Right lobe of liver (tissue), 6 donors: ENCODE measurements at places on chromosomes 6 and 20. TPM values are rescaled to one million over a fixed set of nuclear protein-coding genes. Genes with fewer than 3 reads are reported as not detected.
A peak's percentile ranks its signal among the peaks of the same experiment; 100 is the strongest.

DNA sequence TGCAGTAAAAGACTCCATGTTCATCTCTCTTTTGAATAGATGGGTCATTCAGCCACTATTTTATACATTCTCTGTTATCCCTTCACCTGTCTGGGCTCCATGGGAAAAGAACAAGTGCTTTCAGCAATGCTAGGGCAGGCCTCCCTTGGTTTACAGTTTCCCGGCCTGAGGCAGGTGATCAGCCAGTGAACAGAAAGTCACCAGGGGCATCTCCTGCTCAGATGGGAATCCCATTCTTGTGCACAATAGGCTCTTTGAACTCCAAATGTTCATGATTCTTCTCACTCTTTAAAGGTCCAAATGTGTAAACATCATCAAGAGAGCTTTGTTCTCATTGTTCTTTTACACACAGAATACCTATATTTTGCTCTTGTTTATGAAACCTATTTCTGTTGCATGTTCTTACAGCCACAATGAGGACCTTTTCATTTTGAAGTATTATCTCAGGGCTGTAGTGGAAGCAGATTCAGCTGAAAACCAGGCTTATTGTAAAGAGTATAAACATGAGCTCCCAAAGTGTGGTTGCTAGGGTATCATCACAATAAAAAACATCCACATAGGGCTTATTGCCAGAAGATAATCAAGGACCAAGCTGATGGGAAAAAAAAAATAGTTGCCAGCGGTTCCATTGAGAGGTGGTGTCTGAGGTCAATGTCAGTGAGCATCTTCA, 267.1 kb upstream of the SGK1 start:
- no peak overlapping the region for H3K4me3 ChIP-seq
- no peaks in the 10 kb centered on the region for H3K27me3 ChIP-seq
- H3K27ac ChIP-seq = no peak overlapping the region
- no peaks in the 10 kb centered on the region for H3K4me1 ChIP-seq
- no peak for DNase-seq

DNA sequence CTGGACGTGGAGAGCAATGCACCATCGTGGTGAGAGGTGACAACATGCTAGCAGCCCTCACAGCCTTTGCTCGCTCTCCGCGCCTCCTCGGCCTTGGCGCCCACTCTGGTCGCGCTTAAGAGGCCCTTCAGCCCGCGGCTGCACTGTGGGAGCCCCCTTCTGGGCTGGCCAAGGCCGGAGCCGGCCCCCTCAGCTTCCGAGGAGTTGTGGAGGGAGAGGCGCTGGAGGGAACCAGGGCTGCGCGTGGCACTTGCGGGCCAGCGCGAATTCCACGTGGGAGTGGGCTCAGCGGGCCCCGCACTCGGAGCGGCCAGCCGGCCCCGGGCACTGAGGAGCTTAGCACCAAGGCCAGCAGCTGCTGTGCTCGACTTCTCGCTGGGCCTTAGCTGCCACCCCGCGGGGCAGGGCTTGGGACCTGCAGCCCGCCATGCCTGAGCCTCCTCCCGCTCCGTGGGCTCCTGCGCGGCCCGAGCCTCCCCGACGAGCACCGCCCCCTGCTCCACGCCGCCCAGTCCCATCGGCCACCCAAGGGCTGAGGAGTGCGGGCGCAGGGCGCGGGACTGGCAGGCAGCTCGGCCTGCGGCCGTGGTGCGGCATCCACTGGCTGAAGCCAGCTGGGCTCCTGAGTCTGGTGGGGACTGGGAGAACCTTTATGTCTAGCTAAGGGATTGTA, 3.8 kb downstream of the GPX6 start:
- no peak for DNase-seq
- no peak overlapping the region for H3K27ac ChIP-seq
- H3K27me3 ChIP-seq = no peaks in the 10 kb centered on the region
- no peaks in the 10 kb centered on the region for H3K36me3 ChIP-seq
- no peaks in the 10 kb centered on the region for H3K4me1 ChIP-seq

DNA sequence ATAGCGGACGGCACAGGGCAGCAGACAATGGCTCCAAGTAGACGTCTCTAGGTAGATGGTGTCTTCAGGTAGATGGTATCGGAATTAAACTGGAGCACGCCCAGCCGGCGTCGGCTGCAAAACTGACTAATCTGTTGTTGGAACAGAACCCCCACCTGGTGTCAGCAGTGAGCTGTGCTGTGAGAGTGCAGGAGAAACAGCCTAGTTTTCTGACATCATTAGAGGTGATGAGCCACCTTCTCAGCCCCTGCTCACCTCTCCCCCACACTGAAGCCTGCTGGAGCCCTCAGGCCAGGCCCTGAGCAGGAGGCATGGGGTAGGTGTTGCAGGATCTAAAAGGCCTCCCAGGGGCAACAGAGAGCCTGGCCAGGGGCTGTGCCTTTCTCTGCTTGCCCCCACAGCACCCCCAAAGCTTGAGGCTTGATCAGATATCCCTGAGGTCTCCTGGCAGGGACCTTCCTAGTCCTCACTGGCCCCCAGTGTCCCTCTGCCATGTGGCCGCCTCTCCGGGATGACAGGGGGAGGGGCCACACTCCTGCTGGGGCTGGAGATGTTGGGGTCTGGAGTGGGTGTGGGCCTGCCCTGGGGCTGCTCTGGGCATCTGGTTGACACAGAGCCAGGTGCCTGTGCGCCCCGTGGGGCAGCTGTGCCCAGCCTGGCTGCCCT, 6.9 kb upstream of the HELZ2 start:
- no peaks in the 10 kb centered on the region for H3K27me3 ChIP-seq
- no peaks in the 10 kb centered on the region for H3K4me1 ChIP-seq
- no peak overlapping the region for H3K4me3 ChIP-seq
- H3K27ac ChIP-seq = no peak overlapping the region

GRCh38 chr20:15740046-15740775, 833.0 kb downstream of the KIF16B start:
- no peak overlapping the region for H3K4me3 ChIP-seq
- H3K36me3 ChIP-seq = no peaks in the 10 kb centered on the region
- DNase-seq = no peak
- no peaks in the 10 kb centered on the region for H3K4me1 ChIP-seq
- H3K27me3 ChIP-seq = no peaks in the 10 kb centered on the region

DNA sequence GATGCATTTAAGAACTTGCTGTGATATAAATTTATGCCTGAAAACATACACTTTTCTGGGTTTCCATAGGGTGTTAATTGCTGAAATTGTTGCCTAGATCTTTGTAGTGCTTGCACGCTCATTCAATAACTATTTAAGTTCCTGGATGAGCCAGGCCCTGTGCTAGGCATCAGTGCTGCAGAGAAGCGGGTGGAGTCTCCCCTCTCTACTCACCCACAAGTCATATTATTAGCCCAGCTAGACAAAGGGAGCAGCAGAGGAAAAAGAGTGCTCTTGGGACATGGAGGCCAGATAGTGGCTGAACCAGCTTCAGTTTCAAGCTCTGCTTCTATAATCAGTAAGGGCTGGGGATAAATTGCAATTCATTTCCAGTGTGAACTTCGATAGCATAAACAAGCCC, 329.1 kb downstream of the TFAP2B start:
- no peaks in the 10 kb centered on the region for H3K27me3 ChIP-seq
- H3K4me1 ChIP-seq = no peaks in the 10 kb centered on the region

DNA sequence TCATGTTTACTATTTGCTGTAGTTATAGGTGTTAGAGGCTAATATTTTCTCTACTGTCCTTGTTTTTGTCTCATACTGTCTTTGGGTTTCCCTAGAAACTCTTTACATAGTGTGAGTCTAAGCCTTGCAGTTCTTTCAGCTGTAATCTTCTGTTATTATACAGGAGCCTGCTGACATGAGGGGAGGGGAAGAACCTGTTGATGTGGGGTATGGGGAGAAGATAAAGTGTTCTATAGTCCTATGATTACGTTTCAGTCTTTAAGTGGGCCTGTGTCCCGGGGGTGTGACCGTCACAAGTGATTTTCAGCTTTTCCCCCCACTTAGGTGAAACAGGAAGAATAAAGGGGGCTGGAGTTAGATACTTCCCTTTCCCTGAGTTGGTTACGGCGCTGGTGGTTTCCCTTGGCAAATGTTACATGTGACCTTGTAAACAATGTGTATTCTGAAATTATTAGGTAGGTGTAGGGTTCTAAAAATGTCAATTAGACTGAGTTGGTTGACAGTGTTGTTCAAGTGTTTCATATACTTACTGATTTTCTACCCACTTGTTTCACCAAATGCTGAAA, 41.3 kb downstream of the REV3L start:
- H3K27ac ChIP-seq = no peak overlapping the region
- DNase-seq = no peak
- no peaks in the 10 kb centered on the region for H3K4me1 ChIP-seq
- no peaks in the 10 kb centered on the region for H3K27me3 ChIP-seq

- H3K36me3 ChIP-seq = no peaks in the 10 kb centered on the region
- no peak overlapping the region for H3K27ac ChIP-seq
- no peak for DNase-seq
- no peaks in the 10 kb centered on the region for H3K4me1 ChIP-seq
- no peaks in the 10 kb centered on the region for H3K27me3 ChIP-seq
Measured at GRCh38 chr20:5969940-5970339, 19.5 kb downstream of the MCM8 start.

DNA sequence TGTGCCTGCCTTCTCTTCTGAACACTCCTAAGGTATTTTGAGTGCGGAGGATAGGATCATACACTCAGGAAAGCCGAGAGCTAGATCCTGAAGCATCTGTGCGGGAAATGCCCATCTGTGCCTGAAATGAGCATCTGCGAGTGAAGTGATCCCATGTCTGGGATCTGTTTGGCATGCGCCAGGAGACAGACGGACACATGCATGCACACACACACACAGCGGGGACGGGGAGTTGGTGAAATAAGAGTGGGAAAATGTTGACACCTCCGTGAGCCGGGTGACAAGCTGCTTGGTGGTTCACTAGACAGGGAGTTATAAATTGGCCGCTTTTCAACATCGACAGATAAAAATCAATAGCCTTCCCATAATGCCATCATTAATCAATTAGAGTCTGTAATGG, 13.8 kb downstream of the SYNJ2 start:
- H3K4me3 ChIP-seq = no peak overlapping the region
- H3K36me3 ChIP-seq = no peaks in the 10 kb centered on the region
- H3K27ac ChIP-seq = no peak overlapping the region
- no peaks in the 10 kb centered on the region for H3K27me3 ChIP-seq
- DNase-seq = peak; percentile 8

DNA sequence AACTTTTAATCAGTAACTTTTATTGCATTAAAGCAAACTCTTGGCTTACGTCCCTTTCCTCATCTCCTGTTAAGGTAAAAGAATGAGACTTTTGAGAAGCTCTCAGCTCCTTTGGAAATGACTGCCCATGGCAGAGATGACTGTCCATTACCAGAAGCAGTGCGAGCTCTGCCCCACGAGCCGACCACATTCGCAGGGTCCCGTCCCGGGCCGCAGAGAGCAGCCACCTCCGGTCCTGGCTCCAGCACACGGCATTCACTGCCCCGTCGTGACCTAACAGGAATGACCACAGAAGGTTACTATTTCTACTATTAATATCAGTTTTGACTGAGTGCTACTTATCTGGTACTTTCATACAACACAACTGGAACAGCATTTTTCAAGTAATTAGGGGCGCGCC, 63.4 kb downstream of the WDR27 start:
- H3K27me3 ChIP-seq = no peaks in the 10 kb centered on the region
- H3K4me1 ChIP-seq = no peaks in the 10 kb centered on the region
- DNase-seq = no peak
- H3K4me3 ChIP-seq = no peak overlapping the region
- no peaks in the 10 kb centered on the region for H3K36me3 ChIP-seq

DNA sequence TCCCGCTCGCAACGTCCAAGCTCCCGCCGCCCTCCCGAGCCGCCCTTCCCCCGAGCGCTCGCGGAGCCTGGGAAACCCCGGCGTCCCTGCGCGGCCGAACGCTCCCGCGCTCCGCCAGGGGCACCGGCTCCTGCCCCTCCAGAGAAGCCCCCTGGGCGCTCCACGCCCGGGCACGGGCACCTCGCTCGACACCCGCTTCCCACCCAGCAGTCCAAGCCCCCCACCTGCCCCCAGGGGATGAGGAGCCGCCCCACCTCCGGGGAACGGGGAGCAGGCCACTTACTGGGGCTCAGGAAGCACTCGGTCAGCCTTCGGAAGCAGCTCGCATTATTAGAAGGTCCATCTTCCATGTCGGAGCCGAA, 1.4 kb downstream of the PDE10A start:
- H3K36me3 ChIP-seq = no peaks in the 10 kb centered on the region
- H3K27me3 ChIP-seq = peaks cover 15% of the 10 kb centered on the region
- H3K4me1 ChIP-seq = no peaks in the 10 kb centered on the region
- no peak for DNase-seq
- H3K4me3 ChIP-seq = peak overlapping the region; percentile 30
- no peak overlapping the region for H3K27ac ChIP-seq

GRCh38 chr6:36265744-36266143, 4.1 kb upstream of the PNPLA1 start:
- H3K27ac ChIP-seq = no peak overlapping the region
- DNase-seq = no peak
- no peak overlapping the region for H3K4me3 ChIP-seq
- H3K36me3 ChIP-seq = no peaks in the 10 kb centered on the region

DNA sequence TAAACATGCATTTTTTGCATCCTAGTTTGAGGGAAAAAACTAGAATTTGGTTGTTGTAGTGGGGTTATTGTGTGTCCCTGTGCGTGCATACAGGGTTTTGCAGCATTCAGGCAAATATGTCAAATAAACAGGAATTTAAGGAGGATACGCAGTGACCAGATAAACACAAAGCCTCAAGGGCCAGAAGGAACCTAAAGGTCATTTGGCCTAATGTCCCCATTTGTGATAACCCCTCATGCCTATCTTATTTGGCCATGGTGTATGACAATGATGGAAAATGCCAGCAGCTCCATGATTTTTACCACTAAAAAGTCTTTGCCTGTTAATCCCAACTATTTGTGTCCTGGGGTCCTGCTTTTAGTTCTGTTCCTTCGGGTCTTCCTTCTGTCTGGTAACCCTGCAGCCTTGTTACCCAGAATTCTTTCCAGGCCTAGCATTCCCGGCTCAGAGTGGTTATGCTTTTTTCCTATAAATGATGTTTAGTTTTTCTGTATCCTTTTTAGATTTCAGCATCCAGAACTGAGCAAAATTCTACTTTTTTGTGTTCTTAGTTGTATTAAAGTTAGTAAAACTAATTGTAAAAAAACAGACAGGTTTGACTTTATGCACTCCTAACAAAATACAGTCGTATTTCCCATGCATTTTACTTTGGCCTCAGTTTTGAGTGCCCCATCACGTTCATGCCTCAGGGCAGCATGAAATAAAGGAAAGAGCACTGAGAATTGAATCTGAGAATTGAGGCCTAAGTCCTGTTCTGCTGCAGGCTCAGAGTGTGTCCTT, 4.4 kb downstream of the STX16 start:
- H3K27ac ChIP-seq = no peak overlapping the region
- no peak for DNase-seq
- no peaks in the 10 kb centered on the region for H3K36me3 ChIP-seq
- H3K27me3 ChIP-seq = no peaks in the 10 kb centered on the region
- no peaks in the 10 kb centered on the region for H3K4me1 ChIP-seq

DNA sequence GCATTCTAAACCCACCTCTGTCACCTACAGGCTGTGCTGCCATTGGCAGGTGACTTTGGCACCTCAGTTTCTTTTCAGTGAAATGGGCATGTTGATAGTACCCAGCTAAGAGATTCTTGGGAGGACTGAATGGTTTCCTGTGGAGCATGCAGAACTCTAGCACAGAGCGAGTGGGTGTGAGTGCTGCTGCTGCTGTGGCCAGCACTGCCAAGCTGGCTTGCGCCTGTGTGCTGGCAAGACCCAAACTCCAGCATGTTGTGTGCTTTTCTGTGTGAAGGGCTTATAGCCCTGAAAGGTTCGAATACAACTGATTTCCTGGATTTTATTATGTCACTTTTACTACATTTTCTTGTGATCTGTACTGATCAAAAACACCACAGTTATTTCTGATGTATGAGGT, 78.1 kb upstream of the KIF25 start:
- no peaks in the 10 kb centered on the region for H3K4me1 ChIP-seq
- peaks cover 10% of the 10 kb centered on the region for H3K36me3 ChIP-seq

SCAF8 gene
- total RNA-seq = 15.0 TPM

RNF182 gene
- not detected for total RNA-seq

UNC93A gene
- 15.8 TPM for total RNA-seq

ARID1B gene
- 32.2 TPM for total RNA-seq

BTBD3 gene
- 8.6 TPM for total RNA-seq
